Hematopoietic multipotent progenitor cell treated with erythropoietin and hydrocortisone succinate and interleukin-3 and kit ligand, for 6 days (in vitro differentiated cells): ENCODE measurements at places on chromosomes 7 and 10.

GRCh38 chr10:90612276-90612675 is 245.6 kb downstream of the HTR7 start:
- DNase-seq = no peak

DNA sequence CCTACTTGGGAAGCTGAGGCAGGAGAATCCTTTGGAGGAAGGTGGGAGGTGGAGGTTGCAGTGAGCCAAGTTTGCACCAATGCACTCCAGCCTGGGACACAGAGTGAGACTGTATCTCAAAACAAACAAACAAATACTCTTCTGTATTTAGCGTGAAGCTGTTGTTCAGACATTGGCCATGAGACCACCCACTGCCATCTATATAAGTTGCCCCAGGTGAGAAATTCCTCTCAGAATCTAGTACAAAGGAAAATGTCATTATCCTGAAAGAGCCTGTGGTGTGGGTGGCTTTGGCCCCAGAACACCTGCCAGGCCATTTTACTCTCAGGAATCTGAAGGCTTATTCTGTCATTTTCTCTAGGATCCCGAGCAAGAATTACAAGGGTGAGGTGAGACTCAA is 4.0 kb upstream of the FRMD4A start:
- DNase-seq = no peak

GRCh38 chr7:157708919-157709295 is 372.1 kb downstream of the DNAJB6 start:
- DNase-seq = no peak

GRCh38 chr7:77561352-77561751 is 24.3 kb downstream of the PTPN12 start:
- no peak for DNase-seq

GRCh38 chr10:22697800-22698199 is 16.6 kb downstream of the PIP4K2A start:
- DNase-seq = no peak

- no peak for DNase-seq
These were observed 545.8 kb upstream of the NRP1 start for GRCh38 chr10:33880291-33880690.

DNA sequence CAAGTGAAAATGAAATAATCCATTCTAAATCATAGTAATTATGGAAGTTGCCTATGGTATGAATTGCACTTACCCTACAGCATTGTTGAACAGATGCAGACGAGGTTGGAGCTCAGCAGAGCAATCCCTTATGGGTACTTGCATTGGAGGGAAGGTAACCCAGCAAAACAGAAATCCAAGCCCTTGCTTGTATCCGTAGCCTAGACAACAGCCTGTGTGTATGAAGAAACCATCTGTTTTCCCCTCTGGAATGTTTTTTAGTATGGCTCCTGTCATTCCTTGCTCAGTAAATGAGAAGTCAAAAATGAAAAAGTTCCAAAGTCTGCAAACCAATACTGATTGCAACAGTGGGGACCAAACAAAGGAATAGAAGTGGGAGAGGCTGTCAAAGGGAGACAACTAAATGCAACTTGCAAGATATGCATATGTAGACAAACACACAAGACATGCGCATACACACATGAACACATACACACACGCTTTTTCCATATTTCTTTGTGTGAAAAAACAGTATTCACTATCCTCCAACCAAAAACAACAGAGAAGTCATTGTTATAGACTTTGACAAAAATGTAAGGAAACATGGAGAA is 260.8 kb downstream of the DYNC1I1 start:
- no peak for DNase-seq

DNA sequence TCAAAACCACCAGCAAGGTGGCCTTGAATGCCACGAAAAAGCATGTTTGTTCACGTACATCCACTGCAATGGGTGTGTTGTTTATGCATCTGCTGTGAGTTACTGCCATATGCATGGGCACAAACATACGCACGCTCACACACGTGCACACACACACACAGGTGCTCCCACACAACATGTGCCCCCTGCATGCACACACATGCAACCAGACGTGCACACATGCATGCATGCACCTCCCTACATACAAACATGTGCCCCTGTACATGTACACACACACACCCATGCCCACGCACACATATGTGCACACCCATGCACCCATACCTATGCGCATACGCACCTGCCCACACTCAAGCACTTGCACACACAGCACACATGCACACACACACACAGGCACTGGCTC is 10.1 kb upstream of the DMBT1 start:
- no peak for DNase-seq

DNA sequence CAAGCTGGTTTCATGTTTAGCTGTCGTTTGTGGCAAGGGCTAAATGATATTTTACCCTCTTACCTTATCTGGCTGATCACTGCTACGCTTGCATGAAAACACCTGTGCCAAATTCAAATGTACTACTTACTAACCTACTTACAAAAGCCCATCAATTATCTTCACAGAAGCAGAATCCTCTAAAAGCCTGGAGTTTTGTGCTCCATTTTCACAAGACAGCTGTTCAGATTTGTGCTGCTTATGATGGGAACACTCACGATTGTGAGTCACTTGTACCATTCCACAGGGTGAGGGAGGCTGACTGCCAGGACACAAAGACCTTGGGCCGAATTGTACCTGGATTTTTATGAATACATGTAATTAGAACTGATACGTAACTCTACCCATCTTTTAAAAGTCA is 245.0 kb upstream of the NPY start:
- DNase-seq = no peak
